SK-N-MC (cell line): ENCODE measurements at places on chromosomes 13 and 19.

DNA sequence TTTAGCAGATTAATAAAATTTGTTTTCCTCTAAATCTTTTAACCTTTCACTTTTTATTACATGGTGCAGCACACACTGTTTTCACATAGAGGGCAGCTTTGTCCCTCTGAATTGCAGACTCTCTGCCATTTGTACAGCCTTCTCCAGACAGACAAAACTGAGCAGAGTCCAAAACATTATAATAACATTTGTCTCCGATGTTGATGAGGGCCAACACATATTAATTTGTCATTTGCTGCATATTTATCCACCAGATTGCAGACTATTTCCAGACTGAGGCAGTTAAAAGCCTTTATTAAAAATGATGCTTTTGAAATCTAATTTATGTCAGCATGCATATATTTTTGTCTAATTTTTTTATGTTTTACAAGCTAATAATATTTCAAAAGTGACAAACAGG is 1251.9 kb upstream of the SLC10A2 start:
- DNase-seq, result no peak

DNA sequence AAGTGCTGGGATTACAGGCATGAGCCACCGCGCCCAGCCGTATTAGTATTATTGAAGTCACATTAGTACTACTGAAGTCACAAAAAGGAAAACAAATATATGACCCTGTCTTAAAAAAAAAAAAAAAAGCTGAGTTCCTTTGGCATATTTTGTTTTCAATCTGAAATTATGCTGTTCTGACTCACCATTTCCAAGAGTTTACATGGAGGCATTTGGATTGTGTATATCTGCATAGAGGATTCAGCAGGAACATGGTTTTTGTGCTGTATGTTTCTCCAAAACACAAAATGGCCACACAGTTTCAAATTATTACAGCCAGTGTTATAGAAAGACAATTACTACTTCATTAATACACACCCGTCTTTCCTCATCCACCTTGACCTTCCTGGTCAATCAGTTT is 103.5 kb upstream of the TSC22D1 start:
- DNase-seq, result no peak

DNA sequence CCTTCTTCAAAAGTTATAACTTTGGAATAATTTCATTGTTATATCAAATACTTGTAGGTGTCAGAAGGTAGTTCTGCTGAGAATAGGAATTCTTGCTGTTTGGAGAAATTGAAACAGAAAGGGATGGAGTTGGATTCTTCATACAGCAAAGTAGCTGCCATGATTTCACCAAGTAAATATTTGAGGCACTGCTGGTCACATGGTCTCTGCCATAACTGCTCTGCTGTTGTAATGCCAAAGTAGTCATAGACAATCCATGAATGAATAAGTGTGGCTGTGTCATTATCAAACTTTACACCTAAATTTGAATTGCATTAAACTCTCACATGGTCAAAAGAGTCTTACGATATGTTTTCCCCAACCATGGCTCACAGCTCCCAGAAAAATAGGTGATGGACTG is 308.6 kb downstream of the GPC6 start:
- DNase-seq, result no peak

GRCh38 chr13:112908342-112908741 is 60.7 kb upstream of the MCF2L start:
- no peak for DNase-seq

- DNase-seq, result no peak
Observed at GRCh38 chr19:20079476-20079875, 1.7 kb downstream of the ZNF90 start.

GRCh38 chr13:29564818-29565217 is 30.7 kb downstream of the SLC7A1 start:
- DNase-seq, result no peak

GRCh38 chr19:3284759-3285646 is 60.5 kb downstream of the CELF5 start:
- no peak for DNase-seq

GRCh38 chr13:99416411-99417121 is 84.7 kb upstream of the TM9SF2 start:
- no peak for DNase-seq

GRCh38 chr13:27151798-27152599 is 19.6 kb downstream of the USP12 start:
- no peak for DNase-seq

DNA sequence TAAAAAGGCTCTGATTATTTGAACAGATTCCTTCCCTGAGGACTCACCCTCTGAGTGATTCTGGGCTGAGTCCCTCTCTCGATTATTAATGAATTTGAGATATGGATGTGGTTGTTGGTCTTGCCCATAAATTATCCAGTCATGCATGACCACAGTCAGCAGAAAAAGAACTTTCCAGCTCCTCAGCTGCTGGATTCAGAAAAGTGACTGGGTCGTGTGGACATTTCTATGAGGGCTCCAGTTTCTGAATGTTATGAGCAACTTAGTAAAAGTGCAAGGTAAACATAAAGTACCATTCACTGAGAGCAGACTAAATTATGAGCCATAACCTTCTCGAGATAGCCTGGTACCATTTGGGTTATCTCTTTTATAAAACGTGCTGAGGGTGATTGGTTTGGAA is 100.1 kb upstream of the CLDN10 start:
- DNase-seq, result no peak

GRCh38 chr13:104309431-104309830 is 1243.2 kb upstream of the SLC10A2 start:
- no peak for DNase-seq

DNA sequence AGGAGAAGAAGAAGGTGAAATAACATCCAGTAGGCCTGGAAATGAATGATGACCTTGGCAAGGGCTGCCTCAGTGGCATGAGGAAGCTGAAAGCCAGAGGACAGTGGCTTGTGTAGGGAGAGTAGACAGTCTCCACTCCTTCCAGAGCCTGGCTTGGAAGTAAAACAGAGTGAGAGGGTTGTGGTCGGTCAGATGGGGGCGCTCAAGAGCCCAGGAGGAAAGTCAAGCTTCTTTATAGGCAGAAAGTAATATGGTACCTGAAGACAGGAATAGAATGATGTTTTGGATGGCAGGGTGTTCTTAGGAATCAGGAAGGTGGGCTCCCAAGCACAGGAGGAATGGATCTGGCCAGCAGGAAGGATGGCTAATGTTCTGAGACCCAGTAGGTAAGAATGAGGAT is 75.1 kb upstream of the TSC22D1 start:
- DNase-seq, result no peak

- DNase-seq, result no peak
Observed at GRCh38 chr19:40376286-40376862, 13.6 kb downstream of the HIPK4 start.

DNA sequence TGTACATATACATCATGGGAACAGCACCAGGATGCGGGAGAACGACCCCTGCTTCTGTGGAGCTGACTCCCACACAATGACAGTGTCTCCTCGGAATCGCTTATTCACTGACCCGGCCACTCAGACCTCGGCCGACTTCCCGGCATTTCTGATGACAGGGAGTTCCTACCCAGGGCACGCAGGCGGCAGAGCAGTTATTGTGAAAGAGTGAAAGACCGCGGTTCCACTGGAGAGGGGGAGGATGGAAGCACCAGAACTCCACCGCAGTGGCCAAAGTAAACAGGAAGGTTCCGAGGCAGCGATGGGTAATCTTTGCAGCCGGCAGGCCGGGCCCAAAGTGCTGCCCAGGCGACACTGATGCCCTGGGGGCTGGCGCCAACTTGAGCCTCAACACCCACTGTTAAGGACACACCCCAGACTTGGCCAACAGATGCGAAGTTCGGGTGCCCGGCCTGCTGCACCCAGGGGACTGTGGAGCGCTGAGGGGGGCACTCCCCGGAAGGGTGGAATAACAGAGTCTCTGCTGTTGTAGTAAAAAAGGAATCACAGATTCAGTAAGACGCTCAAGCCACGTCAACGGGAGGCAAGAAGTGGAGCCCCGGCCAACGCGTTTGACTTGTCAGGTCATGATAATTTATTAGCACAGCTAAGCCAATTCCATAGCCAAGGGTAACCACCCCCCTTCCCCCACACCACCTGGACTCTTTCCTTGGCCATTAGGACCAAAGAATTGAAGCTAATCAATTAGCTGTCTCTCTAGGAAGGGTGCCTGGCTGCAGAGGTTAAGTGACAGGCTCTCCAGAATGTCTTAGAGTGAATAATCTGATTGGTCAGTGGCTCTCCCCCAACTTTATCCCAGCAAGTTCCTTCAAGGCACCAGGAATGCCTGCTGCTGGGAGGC is 5.8 kb downstream of the MLLT1 start:
- DNase-seq, result no peak

- DNase-seq, result no peak
Observed at GRCh38 chr19:42172261-42172660, 40.0 kb upstream of the POU2F2 start.

GRCh38 chr13:86585835-86586234 is 786.6 kb upstream of the SLITRK6 start:
- no peak for DNase-seq

DNA sequence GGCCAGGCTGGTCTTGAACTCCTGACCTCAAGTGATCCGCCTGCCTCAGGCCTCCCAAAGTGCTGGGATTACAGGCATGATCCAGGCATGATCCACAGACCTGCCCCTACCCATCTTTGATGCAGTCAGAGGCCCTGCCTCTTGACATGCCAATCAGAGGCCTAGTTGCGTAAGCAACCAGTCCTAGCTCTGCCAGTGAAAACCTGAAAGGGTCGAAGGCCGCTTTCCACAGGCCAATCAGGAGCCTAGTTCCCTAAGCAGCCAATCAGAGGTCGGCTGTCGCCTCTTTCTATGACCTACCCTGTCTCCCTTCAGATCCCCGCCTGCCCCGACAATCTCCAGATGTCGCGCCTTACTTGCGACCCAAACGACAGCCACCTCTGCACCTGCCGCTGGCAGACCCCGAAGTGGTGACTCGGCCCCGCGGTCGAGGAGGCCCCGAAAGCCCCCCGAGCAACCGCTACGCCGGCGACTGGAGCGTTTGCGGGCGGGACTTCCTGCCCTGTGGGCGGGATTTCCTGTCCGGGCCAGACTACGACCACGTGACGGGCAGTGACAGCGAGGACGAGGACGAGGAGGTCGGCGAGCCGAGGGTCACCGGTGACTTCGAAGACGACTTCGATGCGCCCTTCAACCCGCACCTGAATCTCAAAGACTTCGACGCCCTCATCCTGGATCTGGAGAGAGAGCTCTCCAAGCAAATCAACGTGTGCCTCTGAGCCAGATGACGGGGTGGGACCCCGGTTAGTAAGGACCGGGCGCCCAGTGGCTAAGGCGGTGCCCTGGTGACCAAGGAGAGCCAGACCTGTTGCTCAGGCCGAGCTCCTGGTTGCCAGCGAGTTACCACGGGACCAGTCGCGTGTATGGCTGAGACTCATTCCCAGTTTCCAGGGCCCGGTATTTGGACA is 6.3 kb downstream of the SYDE1 start:
- DNase-seq, result no peak
